ENCODE measurements at places on chromosomes 1 and 21.

- no peak for DNase-seq
Measured at GRCh38 chr1:207058252-207058651, 5.2 kb downstream of the PFKFB2 start.

- DNase-seq, result peak; percentile 11
Measured at GRCh38 chr1:204837440-204838084, 33.1 kb upstream of the NFASC start.

GRCh38 chr1:41427122-41427913 is 57.2 kb downstream of the EDN2 start:
- DNase-seq, result no peak

DNA sequence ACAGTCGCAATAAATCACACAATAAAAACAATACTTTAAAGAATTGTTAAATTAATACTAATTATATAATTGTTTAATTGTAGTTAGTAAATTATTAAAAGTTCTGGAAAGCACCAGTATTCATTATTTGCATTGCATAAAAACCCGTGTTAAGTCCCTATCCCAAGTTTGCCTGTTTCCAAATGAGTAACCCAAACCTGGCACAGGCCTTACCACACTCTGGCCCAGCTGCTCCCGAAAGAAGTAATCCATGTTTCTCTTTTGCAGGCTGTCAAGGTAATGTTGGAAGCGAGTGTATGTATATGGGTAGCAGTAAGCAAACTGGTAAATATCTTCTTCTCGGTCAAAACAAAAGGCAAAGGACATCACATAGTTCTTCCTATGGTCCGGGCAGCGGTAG is 268.7 kb upstream of the BEND5 start:
- DNase-seq, result no peak

DNA sequence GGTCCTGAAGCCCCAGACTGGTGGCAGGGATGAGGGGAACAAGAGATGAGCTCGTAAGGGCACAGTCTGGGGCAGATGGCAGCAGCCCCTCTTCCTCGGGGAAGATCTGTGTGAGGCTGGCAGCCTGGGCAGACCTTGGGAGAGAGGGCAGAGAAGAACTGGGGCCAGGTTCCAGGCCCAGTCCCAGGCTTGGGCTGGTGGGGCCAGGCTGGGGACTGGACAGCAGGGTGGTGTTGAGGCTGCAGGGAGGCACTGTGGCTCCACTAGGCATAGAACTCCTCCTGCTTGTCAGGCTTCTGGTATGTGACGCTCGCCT is 35.7 kb downstream of the SDC3 start:
- no peak for DNase-seq

- DNase-seq, result no peak
Measured at GRCh38 chr1:57353654-57354053, 70.2 kb downstream of the DAB1 start.

DNA sequence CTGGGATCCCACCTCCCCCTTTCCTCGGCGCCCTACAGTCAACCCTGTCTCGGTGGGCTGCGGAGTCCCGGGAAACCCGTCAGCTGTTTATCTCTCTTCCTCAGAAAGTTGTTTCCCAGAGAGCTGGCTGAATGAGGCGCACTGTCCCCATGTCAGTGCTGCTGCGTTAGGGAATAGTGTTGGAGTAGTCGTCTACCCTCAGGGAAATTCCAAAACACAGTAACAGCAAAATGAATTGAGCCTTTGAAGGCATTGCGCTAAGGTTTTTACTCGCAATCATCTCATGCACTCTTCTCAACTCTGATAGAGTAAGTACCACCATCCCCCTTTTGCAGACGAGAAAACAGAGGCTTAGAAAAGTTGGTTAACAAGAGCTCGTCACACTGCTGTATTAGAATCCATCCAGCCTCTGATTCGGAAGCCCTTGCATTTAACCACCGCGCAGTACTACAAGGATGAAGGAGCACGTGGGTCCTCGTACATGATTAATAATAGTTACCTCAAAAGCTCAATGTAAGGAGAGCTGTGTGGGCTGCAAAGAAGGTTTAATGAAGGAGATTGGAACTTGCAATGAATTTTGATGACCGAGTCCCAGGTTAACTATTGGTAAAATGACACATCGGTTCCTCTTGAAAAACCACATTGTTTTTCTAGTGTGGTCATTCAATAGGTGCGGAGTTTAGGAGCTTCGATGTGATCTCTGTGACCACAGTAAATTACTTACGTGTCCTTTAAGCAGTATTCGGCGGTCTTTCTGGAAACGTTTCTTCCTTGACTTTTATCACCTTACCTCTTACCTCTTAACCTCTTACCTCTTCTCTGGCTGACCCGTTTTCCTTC is 788 bp upstream of the EDEM3 start:
- peak; percentile 41 for DNase-seq

Measured in activated CD4-positive, alpha-beta T cell treated with anti-CD3 and anti-CD28 coated beads, Interleukin-2, amount 50 U/mL, for 16 hours (primary cell).